ENCODE measurements at places on chromosomes 4 and X.

DNA sequence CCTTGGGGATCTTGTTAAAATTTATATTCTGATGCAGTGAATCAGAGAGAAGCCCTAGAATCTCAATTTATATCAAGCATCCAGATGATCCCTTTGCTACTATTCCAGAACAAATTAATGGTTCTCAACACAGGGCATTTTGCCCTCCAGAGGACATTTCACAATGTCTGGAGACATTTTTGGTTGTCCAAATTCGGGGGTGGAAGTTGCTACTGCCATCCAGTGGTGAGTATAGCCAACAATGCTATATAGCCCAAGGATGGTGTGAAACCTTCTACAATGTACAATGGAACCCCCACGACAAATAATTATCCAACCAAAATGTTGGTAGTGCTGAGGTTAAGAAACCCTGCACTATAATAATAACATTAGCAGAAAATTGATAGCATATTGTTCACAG, 2440.0 kb downstream of the PCDH7 start:
- DNase-seq: peak; percentile 81

DNA sequence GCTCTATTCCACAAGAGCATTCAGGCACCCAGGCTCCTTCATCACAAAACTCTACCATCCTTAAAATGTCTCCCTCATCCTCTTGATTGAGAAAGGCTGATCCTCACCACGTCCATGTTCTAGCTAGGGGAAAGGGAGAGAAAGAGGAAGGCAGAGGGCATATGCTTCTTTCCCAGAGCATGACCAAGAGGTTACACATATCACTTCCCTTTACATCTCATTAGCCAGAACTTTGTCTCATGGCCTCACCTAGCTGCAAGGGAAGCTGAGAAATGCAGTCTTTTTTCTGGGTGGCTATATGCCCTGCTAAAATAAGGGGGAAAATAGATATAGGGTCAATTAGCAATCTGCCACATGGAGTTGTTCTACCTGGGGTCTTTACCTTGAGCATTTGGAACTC, 42.7 kb downstream of the LONRF3 start:
- no peak for DNase-seq

GRCh38 chr4:37132351-37132974, 112.1 kb upstream of the NWD2 start:
- DNase-seq: peak; percentile 52

- DNase-seq: no peak
Observed at GRCh38 chr4:181855307-181855706, 387.9 kb upstream of the TENM3 start.

- DNase-seq: peak; percentile 82
Observed at GRCh38 chr4:4995103-4995907, 24.0 kb downstream of the CYTL1 start.

DNA sequence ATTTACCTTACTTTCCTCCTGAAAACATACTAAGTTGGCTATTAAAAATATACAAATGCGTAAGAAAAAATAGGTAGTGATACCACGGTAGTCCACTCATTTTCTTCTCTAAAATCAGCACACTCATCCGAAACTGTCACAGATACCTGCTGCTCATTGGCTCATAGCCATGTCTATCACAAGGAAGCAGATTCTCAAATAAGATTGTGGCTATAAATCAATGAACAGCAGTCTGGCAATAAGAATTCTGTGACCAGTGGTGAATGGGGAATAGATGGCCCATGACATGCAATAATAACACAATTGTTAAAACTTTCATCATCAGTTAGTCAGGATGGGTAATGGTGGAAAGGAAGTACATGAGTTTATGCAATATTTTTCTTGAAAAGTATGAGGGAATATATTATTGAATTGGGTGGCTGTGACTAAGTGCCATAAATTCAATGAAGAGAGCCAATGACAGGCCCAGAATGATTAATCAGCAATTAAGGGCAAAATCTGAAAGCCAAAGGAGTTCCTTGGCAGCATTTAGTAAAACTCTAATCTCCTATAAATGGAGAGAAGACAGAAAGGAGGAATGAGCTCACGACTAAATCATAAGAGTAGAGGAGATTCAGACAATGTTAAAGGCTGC, 202.3 kb upstream of the NEIL3 start:
- no peak for DNase-seq

GRCh38 chr4:6041800-6042199, 23.6 kb upstream of the C4orf50 start:
- no peak for DNase-seq

DNA sequence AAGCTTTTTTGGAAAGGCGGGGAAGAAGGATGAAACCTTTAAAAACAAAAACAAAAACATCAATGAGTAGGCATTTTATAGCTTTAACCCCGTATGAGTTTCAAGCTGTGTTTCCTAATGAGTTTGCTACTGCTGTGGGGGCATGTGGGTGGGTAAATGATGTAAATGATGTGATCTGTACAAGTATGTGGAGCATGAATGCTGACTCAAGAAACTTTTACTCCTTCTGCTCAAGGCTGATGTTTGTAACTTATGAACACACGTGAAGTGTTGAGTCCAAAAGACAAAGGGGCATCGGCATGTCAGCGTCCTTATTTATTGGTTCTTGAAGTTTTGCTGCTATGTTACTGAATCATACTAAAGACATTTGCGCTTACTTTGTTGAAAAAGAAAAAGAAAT, 76.9 kb downstream of the CLCN4 start:
- no peak for DNase-seq

DNA sequence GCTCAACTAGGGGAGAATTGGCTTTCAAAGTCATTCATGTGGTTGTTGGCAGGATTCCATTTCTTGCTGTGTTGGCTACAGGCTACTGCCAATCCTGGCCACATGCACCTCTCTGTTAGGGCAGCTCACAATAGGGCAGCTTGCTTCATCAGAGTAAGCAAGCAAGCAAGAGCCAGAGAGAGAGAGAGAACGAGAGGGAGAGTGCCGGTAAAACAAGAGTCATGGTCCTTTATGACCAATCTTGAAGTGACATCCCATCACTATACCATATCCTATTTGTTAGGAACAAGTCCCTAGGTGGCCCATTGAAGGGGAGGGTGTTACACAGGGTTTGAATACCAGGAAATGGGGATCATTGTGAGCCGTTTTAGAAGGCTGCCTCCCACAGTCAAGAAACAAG, 33.0 kb upstream of the TLR2 start:
- no peak for DNase-seq

GRCh38 chrX:111244235-111244750, 26.0 kb downstream of the CAPN6 start:
- DNase-seq: peak; percentile 12

DNA sequence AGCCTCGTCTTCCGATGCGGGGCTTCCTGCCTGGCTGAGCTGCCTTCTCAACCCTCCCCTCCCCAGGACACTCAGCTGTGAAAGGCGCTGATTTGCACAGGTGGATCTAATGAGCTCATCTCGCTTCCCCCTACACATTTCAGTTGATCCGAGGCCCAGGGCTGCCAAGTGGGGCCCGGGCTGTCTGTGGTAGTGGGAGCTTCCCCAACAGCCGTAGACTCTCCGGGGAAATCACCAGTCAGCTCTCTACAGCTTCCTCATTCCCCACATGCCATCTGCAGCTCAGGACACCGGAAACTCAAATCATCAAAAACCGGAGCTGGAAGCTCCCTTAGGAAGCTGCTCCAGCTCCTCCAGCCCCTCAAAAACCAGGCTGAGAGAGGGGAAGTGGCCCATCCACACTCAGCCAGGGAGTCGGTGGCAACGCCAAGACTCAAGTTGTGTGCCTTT, 56.2 kb downstream of the SMIM20 start:
- DNase-seq: no peak

DNA sequence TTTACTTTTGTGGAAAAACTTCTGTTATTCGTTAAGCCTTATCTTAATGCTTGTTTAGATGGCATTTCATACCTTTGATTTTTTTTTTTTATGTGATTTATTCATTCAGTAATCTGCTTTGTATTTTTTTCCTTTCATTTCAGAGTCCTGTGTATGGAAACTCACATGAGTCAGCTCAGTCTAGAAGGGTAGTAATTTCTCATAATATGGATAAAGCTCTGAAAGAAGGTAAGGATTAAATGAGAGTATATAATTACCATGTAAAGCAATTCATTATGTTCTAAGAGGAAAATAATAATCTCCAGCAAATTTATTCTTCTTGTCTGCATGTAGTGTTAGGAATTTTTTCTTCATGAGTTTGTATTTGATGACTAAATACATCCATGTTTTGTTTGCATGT, 37.8 kb downstream of the SNX25 start:
- peak; percentile 52 for DNase-seq

DNA sequence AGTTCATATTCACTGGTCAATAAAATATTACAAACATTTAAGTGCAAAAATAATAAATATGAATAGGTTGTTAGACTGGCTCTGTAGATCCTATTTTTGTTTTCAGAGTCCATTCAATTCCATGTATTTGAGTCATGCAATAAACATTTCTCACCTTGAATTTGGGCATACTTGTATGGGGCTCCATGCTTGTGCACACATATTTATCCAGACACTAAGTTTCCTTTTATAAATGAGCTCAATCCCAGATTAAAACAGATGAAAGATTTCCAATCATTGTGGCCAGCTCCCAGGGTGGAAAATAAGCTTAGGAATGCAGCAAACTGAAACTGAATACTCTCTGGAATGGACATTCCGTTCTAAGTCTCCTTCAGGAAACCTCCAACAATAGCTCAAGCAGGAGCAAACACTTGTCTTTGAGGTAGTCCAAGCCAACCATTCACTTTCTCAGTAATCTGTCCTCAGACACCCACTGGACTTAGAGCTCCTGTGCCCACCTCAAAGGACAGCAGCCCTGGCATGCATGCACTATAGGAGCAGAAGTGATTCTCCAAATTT, 16.4 kb downstream of the DMD start:
- no peak for DNase-seq

- peak; percentile 54 for DNase-seq
Observed at GRCh38 chrX:152444338-152444737, 6.8 kb downstream of the GABRA3 start.

DNA sequence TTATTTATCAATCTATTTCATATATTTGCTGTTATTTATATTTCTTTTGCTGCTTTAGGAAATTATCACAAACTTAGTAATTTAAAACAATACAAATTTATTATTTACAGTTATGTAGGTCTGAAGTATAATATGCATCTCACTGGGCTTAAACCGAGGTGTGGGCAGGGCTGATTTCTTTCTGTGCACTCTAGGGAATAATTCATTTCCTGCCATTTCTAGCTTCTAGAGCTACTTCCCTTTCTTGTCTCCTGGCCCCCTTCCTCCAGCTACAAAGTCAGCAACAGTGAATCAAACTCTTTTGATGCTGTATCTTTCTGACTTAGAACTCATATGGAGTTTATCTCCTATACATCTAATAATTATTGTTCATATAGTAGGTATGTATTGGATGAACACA, 303.5 kb upstream of the ARSJ start:
- peak; percentile 60 for DNase-seq

DNA sequence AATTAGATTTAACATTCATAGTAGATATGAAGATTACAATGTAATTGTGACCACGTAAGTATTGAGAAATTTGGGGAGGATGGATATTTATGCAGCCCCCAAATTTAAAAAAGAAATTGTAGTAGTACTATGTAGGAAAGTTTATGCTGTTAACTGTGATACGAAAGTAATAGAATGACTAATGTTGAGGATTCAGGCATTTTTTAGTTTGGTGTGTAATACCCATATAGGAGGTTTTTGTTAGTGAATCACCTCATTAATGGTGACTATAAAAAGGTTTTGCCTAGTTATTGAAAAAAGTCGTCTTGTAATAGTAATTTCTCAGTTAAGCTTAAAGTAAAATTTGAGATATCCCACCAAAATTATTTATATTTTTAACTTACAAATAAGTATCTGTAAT, 67.2 kb downstream of the SMARCAD1 start:
- DNase-seq: no peak

DNA sequence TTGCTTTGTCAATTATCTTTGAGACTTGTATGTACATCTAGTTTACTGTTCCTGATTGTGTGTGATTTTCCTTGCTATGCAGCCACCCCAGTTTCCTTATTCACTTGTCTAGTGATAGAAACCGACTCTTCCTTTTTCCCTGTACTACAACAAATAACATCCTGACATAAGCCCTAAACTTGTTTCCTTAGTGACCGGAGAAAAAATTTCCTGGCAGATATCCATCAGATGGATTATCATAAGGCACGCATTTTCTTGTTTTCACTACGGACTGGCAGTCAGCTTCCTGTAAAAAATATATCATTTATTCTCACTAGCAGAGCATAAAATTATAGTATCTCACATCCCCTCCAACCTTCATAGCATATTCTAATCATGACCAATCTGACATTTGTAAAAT, 410.7 kb downstream of the CENPC start:
- DNase-seq: no peak

DNA sequence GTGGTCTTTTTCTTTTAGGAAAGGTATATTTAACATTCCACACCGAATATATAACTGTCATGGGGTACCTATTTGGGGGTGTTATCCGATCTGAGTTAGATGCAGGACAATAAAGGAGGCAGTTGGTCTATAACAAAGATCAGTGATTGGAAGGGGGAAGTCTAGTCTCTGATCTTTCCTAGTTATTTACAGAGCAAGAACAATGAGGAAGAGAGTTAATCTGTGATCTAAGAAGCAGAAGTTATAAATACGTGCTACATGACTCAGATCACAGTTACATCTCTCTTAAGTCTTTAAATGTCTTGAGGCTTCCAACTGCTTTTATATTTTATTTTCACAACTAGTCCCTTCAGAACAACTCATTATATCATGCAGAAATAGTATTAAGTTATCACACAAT, 33.2 kb upstream of the ARMCX4 start:
- peak; percentile 23 for DNase-seq

- no peak for DNase-seq
Observed at GRCh38 chrX:67731061-67731460, 187.2 kb downstream of the AR start.

- DNase-seq: no peak
Observed at GRCh38 chr4:63786171-63786570, 623.1 kb downstream of the TECRL start.

DNA sequence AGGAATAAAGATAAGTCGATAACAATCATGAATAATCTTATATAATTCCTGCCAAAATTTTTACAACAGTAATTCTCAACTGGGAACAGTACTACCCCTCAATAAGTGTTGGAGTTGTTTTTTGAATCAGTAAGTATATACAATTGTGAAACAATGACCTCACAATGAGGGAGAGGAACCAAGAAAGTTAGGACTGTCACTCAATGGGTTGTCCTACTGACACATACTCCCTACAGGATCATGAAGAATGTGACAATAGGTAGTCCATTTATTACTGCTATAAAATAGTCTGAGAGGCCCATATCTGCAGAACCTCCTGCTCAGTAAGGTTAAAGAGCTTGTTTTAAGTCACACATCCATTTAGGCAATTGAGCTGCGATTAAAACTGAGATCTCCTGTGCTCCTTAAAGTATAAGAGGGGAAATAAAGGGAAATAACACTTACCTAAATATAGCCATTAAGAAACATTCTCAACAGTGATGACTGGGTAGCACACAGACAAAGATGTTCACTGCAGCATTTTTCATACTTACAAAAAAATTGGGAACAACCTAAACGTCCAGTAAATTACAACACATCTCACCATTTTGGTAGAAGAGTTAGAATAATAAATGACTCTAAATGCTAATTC, 26.2 kb downstream of the FBXW7 start:
- DNase-seq: peak; percentile 65

GRCh38 chr4:84582988-84583875, at the start of gene CDS1:
Gene CDS1, plus strand, starts transcription at chr4:84583127. Its CDS starts 275 bp downstream, at chr4:84583402.
- DNase-seq: no peak
